ENCODE measurements at places on chromosomes 16 and 17.

DNA sequence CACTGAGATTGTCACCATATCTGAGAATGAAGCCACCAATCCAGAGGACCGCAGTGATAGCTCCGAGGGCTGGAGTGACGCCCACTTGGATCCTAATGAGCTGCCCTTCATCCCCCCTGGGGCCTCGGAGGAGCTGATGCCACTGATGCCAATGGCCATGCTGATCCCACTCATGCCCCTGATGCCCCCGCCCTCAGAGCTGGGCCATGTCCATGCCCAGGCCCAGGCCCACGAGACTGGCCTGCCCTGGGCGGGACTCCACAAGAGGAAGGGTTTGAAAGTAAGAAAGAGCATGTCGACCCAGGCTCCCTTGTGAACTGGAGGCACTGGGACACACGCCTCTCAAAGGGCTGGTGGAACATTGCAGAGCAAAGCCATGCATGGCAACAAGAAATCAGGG lies 2.0 kb downstream of the SPPL2C start:
- DNase-seq, result no peak
- no peak overlapping the region for H3K27ac ChIP-seq
- no peaks in the 10 kb centered on the region for H3K4me1 ChIP-seq
- no peaks in the 10 kb centered on the region for H3K36me3 ChIP-seq
- no peak overlapping the region for H3K4me3 ChIP-seq
- no peaks in the 10 kb centered on the region for H3K27me3 ChIP-seq

GRCh38 chr17:9050801-9051401 lies 29.6 kb downstream of the NTN1 start:
- DNase-seq, result no peak
- H3K27me3 ChIP-seq, result no peaks in the 10 kb centered on the region
- no peaks in the 10 kb centered on the region for H3K4me1 ChIP-seq
- no peak overlapping the region for H3K4me3 ChIP-seq

DNA sequence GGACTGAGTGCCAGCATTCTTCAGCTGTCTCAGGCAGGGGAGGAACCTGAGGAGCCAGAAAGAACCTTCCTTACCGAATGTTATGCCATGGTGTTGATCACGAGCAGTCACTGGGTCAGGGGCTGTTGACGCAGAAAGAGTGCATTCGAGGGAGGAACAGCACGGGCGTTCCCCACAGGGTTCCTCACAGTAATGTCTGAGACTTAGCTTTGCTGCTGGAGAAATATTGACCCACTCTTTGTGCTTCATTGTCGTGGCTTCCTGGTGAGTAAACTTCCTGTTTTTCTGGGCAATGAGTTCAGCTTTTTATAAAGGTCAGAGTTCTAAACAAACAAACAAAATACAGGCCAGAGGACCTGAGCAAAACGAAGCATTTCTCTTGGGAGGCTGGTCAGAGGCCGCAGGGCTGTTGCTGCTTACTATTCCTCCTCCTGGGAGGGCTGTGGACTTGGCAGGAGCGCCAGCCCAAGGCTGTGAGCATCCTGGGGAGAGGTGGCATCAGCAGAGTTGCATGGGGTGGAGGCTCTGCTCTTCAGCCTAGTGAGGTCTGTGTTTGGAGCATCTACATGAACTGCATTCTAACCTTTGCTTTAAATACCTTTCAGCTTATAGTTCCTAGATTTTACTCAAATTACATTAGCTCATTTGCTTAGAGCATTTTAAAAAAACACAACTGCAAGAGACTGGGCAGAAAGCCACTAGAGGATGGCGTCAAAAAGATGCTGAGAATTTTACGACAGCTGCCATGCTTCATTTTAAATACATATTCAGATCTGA lies 143.1 kb upstream of the CACNG5 start:
- no peak for DNase-seq
- H3K27me3 ChIP-seq, result no peaks in the 10 kb centered on the region
- peaks cover 68% of the 10 kb centered on the region for H3K36me3 ChIP-seq
- no peak overlapping the region for H3K4me3 ChIP-seq
- no peaks in the 10 kb centered on the region for H3K4me1 ChIP-seq

GRCh38 chr17:12068946-12069345 lies 48.3 kb downstream of the MAP2K4 start:
- DNase-seq, result no peak
- peaks cover 13% of the 10 kb centered on the region for H3K36me3 ChIP-seq
- H3K4me1 ChIP-seq, result no peaks in the 10 kb centered on the region
- no peak overlapping the region for H3K27ac ChIP-seq
- H3K27me3 ChIP-seq, result no peaks in the 10 kb centered on the region

Measured in effector memory CD4-positive, alpha-beta T cell (primary cell).